ENCODE measurements at places on chromosomes 16 and 17.
A peak's percentile ranks its signal among the peaks of the same experiment; 100 is the strongest.

DNA sequence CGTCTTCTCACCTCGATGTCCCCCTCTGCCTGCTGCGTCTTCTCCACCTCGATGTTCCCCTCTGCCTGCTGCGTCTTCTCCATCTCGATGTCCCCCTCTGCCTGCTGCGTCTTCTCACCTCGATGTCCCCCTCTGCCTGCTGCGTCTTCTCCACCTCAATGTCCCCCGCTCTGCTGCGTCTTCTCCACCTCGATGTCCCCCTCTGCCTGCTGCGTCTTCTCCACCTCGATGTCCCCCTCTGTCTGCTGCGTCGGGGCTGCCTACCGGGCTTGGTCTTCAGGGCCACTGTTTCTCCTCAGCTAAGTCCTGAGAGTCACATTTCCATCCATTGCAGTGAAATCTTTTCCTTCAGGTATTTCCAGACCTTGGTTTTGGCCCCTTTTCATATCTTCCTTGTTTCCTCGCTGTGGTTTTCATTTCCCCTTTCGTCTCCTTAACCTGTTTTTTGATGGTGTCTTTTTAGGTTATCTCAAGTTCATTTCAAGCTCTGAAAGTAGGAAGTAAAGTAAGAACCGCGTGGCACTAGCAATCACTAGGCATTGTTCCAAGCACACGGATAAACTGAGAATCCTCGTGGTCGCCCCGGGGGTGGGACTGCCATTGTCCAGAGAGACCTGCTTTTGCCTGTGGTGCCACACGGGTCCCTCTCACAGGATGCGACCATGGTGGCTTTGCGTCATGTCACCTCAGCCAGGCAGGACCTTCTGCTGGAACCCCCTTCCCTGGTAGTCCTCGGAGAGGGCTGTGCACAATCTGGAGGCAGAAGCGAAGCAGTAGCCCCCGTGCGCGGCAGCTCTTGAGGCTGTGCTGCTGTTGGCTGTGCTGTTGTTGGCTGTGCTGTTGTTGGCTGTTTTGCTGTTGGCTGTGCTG is 9.5 kb upstream of the ZNF750 start:
- DNase-seq: no peak

DNA sequence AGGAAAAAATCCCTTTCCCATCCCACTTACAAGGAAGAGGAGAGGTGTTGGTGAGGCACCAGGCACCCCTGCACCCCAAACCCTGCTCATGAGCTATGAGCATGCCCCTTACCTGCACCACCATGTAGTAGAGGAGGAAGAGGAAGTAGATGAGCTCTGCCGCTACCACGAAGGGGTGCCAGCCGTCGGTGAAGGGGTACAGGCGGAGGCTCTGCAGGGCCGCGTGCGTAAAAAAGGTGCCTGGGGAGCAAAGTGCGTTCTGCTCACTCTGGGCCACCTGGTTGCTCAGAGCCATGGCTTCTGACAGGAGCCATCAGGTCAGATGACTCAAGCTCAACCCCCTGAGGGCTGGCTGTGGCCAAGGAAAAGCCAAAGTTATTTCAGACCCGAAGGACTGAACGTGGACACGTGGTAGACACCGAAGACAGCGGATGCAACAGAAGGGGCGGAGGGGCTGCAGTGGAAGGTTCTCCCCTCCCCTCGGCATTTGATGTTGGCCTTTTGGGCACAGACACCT is 25.3 kb upstream of the GCSH start:
- DNase-seq: no peak

- no peak for DNase-seq
Measured at GRCh38 chr17:64240261-64240740, 22.8 kb downstream of the TEX2 start.

DNA sequence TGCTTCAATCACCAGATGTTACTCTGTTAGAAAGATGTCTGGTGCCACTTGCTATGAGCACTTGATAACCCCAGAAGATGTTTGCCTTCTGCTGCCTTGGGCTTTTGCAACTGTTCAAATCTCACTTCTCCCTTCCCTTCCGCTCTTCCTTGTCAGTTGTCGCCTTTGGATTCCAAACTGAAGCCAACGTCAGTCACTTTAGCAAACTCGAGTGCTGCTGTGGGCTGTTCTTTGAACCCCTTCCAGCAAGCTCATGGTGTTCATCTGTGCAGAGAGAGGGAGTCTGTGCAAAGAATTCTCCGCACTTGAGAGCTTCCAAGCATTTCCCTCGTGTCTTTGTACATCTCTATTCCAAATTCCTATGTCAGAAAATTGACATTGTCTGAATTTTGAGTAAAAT is 879.4 kb downstream of the CDH11 start:
- no peak for DNase-seq

- no peak for DNase-seq
Measured at GRCh38 chr16:11708421-11708820, 34.2 kb downstream of the TXNDC11 start.

DNA sequence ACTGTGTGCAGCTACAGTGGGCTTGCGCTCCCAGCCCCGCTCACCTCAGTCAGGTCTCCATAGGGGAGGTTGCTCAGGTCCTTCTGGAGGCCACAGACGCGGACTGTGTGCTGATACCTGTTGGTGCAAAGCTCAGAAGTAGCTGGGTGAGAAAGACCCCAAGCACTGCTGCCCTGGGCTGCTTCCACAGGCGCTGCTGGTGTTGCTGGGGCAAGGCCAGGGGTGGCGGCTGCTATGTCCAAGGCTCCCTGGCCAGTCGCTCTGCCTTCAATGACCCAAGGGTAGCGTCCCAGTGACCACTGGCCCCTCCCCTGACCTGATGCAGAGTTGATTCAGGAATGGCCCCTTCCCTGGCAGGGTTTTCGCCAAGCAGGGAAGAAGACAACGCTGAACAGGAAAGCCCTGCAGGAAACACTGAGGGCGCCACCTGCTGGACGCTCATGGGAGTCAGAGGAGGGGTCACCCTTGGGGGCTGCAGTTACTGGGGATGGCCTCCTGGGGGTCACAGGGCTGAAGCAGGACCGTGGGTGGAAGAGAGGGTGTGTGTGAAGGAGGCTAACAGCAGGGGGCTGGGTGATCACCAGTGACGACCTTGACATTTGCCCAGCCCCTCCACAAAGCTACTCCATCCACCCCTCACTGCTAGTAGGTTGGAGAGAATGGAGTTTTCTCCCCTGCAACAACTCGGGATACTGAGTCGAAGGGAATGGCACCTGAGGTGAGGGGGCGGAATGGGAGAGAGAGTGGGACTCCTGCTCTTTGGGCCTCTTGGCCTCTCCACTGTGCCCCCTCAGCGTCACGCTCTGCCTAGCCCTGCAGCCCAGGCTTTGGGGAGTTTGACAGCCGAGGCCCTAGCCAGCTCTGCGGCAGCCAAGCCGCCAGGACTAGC is 38.3 kb downstream of the ABCC12 start:
- DNase-seq: no peak

GRCh38 chr16:19696961-19697360 is 21.1 kb downstream of the KNOP1 start:
- no peak for DNase-seq

- no peak for DNase-seq
Measured at GRCh38 chr17:60901806-60902205, 224.2 kb downstream of the BCAS3 start.

DNA sequence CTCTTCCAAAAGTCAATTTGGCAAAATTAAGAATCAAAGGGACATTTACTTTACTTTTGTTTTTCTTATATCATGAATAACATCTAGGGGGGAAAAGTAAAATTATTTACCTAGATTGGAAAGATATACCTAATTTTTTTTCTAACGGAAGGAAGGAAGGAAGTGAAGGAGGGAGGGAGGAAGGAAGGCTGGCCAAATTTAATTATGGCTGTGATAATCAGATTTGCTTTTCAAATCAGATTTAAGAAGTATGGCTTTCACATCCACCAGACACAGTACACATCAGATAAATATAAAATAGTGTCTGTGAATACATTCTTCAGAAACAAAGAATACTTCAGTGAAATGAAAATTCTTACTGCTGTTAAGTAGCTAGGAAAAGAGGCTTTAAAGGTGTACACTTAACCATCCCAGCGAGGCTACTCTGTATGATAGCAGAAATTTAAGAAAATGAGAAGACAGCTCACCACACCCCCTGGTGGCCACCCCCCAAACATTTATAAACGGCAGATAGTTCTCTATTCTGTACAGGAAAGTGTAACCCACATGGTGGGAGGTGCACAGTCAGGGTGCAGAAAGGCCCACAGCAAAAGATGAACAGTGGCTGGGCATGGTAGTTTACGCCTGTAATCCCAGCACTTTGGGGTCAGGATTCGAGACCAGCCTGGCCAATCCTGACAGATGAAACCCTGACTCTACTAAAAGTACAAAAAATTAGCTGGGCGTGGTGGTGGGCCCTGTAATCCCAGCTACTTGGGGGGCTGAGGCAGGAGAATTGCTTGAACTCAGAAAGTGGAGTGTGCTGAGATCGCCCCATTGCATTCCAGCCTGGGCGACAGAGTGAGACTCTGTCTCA is 150.8 kb downstream of the SSH2 start:
- DNase-seq: no peak

DNA sequence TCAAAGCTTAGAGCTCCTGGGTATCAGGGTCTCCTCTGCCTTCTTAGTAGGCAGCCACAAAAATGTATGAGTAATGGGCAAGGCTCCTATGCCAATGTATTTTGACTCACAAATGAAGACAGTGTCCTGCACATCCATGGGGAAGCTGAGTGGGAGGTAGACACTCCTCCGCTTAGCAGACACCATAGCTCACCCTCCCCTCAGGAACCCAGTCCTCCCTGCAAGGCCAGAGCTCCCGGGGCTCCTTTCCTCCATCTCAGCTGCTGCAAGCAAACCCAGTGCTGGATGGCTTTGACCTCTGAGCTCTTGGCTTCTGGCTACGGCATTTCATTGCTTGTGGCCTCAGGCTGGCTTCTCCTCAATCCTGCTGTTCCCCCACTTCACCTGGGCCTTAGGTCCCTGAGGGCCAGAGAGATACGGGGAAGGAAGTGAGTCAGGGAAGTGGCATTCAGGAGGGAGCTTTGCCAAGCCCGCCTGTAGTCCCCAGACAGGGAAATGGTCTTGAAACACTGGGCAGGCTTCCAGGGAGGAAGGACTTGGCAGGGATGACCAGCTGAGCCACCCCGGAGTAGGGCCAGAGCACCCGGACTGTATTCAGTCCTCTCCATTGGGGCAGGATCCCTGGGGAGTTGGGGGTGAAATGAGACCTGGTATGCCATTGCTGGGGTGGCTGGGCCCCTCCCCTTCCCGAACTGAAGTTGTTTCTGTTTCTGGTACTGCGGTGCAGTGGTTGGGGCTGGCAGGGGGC is 4.5 kb downstream of the ABCC3 start:
- DNase-seq: peak; percentile 77

GRCh38 chr17:21213638-21214014 is 335 bp downstream of the TMEM11 start:
- DNase-seq: no peak

GRCh38 chr17:80790981-80791742 is 200.5 kb upstream of the CHMP6 start:
- DNase-seq: no peak

GRCh38 chr17:14325618-14326167 is 24.8 kb downstream of the HS3ST3B1 start:
- no peak for DNase-seq

- DNase-seq: no peak
Measured at GRCh38 chr17:39738568-39738901, 797 bp downstream of the GRB7 start.

GRCh38 chr16:5510819-5511370 is 413.3 kb upstream of the EEF2KMT start:
- DNase-seq: no peak

- DNase-seq: no peak
Measured at GRCh38 chr17:45221081-45222013, at the start of gene FMNL1. Gene FMNL1 (plus strand): TSS chr17:45221885. CDS start chr17:45222125, 240 bp downstream.

GRCh38 chr16:53042235-53042701 is 10.4 kb downstream of the CHD9NB start:
- DNase-seq: no peak

- no peak for DNase-seq
Measured at GRCh38 chr17:83177611-83178532, 98.5 kb downstream of the METRNL start.

Measured in brain pericyte (primary cell).